ENCODE measurements at places on chromosomes 7 and 10.

DNA sequence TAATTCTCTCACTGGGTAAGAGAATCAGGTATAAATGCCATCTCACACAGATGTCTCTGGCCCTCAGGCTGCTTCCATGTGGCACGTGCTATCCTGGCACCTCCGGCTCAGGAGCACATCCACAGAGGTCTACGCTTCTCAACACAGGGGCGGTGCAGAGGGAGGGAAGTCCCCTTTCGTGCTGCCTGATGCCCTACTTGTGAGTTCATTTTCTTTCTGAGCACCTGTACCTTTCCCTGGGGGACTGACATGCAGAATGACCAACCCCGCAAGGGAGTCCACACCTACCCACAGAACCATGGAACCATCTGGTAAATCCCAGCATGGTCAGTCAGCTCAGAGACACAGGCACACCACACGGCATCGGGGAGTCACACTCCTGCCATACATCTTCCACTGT lies 99.0 kb upstream of the SAMD8 start:
- no peak for DNase-seq

GRCh38 chr7:106177738-106178592 lies 65.9 kb upstream of the SYPL1 start:
- DNase-seq: no peak

DNA sequence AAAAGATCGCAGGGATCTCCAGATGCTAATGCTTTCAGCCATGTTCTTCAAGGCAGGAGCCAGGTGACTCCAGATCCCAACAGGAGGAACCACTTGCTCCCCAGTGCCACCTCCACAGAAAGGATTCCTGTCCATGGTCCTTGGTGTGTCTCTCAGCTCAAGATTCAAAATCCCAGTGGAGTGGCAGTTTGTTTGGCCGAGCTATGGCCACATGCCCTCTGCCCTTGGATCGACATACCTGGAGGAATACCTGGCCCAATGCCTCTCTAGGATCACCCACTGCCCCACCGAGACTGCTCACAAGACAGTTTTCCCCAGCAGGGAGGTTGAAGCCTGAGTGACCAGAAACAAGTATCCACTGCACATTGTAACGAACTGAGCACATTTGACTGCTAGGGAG lies 3.9 kb upstream of the GPRIN2 start:
- DNase-seq: no peak

DNA sequence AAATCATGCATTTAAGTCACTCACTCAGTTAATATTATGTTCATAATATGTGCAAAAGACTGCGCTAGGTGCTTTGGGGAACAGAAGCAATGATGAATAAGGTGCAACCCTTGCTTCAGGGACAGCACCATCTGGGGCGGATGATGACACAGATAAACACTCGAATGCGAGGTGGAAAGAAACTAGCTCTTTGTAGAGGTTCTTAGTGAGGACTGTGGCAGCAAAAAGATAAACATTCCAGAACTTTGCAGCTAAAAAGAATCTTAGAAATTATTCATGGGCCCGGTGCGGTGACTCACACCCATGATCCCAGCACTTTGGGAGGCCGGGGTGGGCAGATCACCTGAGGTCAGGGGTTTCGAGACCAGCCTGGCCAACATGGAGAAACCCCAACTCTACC lies 29.8 kb upstream of the CHST15 start:
- no peak for DNase-seq

GRCh38 chr7:131897016-131897789 lies 340.8 kb upstream of the PODXL start:
- no peak for DNase-seq

DNA sequence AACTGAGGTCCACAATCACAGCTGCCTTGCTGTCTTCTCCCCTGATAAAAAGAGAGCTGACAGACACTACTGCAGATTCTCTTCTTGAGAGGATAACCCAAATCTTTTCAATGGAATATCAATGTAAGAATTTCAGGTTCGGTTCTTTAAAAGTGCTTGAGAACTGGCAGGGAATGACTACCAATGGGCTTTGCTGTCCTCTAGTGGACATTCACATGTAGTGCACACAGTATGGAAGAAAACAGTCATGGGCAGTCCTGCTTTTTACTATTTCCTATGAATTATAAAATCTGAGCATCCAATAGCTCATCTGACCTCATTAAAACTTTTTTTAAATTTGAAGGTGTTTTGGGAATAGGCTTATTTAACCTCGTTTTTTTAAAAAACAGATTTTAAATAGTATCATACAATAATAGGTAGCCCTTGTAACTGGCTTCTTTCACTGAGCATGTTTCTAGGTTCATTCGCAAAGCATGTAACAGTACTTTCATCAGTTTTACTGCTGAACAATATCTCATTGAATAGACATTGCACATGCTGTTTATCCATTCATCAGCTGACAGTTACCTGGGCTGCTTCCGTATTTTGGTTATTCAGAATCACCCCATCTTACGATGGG lies 18.3 kb downstream of the FZD9 start:
- DNase-seq: no peak

- DNase-seq: no peak
These were observed 49.8 kb upstream of the FAM133B start for GRCh38 chr7:92639966-92640365.

- DNase-seq: no peak
These were observed 176.2 kb downstream of the RTKN2 start for GRCh38 chr10:62092301-62093030.
